ENCODE measurements at places on chromosomes 16 and 17. TPM values are rescaled to one million over a fixed set of nuclear protein-coding genes. Genes with fewer than 3 reads are reported as not detected.

The ACSM2B gene
- not detected for total RNA-seq

The MEFV gene
- total RNA-seq: 0.29 TPM

The GNAO1 gene
- total RNA-seq: not detected

The NPIPA1 gene
- total RNA-seq: 30.8 TPM

DNA sequence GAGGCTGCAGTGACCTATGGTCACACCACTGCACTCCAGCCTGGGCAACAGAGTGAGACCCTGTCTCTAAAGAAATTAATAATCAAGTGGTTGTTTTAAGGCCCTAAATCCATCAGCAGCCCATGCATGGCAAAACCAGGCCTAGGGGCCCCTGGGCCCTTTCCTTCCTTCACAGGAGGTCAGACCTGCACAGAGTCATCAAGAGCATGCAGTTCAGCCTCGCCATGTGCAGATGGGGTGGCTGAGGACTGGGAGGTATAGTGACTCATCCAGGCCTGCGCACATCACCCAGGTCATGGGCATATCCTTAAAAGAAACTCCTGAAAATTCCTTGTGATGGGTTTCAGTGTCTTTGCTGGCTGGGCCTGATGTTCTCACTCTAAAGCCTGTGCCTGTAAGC is 72.4 kb upstream of the AMZ2 start:
- no peak for DNase-seq

DNA sequence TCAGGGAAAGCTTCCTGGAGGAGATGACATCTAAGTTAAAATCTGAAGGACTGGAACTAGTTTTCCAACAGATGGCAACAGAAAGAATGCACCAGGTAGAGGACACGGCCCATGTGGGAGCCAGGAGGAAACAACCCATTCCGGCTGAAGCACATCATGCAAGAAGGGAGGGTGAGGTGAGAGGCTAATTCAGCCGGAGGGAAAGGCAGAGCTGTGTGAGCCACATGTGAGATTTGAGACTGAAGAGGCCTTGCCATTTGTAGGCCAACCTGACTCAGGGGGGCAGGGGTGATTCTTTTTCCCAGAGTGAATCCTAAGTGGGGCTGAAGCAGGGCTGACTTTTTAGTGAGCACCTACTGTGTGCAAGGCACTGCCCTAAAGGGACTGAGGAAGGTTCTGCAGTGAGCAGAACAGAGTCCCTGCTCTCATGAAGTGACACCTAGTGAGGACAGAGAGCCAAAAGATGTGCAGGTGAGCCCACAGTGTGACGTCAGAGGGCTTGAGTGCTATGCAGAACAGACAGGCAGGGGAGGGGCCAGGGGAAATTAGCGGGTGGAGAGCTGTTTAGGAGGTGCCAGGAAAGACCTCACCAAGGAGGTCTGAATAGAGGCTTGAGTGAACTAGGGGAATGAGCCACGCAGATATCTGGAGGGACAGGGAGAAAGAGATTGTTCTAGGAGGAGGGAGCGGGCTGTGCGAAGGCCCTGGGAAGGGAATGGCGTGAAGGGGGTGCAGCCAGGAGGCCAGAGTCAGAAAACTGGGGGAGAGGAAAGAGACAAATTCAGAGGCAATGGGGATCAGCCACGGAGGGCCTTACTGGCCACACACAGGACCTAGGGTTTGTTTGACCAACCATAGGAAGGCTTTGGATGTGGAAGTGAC is 19.8 kb upstream of the IL21R start:
- DNase-seq: no peak

DNA sequence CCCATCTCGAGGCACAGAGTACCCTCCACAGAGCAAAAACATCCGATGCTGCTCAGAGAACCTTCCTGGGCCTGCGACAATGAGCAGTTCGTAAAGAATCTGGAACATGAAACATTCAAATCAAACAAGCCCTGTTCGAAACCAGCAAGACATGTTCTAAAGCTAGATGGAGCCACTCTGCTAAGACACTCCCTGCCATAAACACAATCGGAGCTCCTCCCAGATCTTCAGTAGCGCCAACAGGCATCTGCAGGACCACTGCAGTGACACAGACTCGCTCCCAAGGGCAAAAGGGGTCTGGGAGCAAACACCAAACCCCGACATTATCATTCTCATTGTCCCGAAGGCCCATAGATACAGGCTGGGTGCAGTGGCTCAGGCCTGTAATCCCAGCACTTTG is 108.7 kb downstream of the ZFHX3 start:
- peak; percentile 21 for DNase-seq

DNA sequence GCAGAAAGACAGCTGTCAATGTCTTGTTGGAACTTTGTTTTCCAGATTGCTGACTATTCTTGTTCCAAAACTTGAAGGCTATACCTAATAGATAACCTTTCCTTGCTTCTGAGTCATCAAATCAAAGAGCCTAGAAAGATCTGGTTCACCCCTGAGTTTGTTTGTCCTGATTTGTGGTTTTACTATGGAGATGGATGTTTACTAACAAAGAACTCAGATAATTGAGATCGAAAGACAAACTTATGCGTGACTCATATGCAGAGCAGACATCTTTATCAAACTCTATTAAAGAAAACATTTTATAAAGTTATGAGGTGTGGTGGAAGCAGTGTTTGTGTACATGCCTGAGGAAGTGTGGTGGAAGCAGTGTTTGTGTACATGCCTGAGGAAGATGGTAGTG is 311.1 kb upstream of the TBX2 start:
- DNase-seq: no peak

DNA sequence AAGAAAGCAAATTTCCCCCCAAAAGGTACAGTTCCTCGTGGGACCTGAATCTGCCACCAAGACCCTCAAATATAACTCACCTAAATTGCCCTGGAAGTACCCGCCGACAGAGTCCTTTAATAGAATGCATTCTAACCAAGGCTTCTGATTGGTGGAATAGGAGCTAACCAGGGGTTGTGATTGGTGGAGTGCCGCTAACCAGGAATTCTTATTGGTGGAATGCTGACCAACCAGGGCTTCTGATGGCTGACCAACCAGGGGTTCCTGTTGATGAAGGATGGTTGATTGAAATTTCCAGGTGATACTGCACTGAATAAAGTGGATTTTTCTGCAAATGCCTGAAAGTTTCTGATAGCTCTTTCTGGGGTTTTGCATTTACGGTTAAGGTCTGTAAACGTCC is 6.5 kb downstream of the TFAP4 start:
- peak; percentile 65 for DNase-seq

DNA sequence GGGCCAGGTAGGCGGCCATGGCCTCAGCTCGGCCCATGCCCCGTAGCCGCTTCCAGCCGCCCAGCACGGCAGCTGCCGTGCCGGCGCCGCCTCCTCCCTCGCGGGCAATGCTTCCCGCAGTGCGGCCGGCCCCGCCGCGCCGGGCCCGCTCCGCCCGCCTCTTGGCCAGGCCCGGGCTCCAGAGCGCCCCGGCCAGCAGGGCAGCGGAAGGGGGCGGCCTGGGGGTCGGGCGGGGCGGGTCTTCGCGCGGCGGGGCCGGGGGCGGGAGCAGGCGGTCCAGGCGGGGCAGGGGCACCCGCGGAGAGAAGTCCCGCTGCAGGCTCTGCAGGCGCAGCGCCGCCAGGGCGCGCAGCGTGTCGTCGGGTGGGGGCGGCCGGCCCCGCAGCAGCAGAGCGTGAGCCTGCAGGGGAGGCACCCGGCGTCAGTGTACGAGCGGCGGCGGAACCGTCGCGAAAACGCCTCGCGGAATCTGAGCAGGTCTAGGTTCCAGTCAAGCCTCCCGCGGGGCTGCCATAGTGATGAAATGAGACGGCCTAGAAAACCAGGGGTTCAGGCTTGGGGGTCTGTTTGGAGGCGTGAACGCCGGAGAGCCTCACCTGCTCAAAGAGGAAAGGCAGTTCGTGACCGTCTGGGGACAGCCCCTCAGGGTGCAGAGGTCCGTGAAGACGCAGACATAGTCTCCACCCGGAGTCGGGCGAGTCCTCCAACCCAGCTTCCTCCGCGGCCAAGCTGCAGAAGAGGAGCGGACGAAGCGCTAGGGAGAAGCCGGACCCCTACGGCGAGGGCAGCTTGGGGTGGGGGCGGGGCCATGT is 6.6 kb downstream of the PLEKHH3 start:
- no peak for DNase-seq

- peak; percentile 52 for DNase-seq
Measured at GRCh38 chr17:16304830-16305229, 48.4 kb downstream of the CENPV start.

- no peak for DNase-seq
Measured at GRCh38 chr16:83606486-83607030, 201.2 kb upstream of the HSBP1 start.

GRCh38 chr17:28901866-28902818 is 737 bp downstream of the DHRS13 start:
- DNase-seq: no peak

DNA sequence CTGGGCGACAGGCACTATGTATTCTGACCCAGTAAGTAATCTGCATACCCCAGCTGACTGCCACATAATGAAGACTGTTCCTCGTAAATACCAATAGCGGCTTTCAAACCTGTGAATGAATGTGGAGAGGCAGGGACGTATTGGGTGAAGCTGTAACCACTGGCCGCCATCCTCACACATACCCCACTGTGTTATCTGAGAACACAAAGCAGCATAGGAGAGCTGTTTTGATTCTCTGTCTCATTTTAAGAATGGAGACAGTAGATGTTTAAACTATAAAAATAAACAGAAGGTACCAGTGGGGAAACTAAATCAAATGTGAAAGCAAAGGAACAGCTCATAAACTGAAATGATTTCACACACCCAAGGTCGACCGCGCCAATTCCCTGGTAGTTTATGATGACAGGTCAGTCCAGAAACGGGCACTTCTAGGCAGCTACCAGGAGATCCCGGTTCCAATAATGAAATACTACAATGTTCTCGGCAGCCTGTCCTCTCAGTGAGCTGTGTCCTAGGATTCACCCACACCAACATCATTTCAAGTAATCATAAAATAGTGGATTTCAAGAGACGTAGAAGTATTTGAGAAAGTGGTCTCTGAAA is 109.7 kb downstream of the ADCY9 start:
- DNase-seq: no peak
